Fibroblast of skin of left quadriceps (primary cell): ENCODE measurements at places on chromosomes 4 and X.

DNA sequence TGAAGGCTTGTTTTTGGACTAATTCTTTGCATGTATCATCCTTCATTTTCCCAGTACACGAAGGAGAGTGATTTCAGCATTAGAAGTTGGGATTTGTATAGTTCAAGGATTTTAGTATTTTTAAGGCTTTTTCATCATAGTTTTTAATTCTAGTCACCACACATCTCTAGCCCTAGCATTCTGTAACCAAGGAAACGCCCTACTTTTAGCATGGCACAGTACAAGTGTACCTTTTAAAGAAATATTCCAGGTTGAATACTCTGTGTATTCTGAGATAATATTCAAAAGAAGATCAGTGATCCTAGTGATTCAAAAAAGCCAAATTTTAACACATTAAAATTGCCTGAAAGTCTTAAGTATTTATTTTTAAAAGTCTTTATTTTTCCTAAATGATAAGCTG, 150.5 kb downstream of the RAP1GDS1 start:
- no peak for DNase-seq

- no peak for DNase-seq
Observed at GRCh38 chr4:47075919-47076318, 44.6 kb downstream of the GABRB1 start.

- DNase-seq, result no peak
Observed at GRCh38 chr4:21649391-21650090, 299.0 kb downstream of the KCNIP4 start.

GRCh38 chrX:10509397-10509796, 111.0 kb downstream of the MID1 start:
- DNase-seq, result no peak

GRCh38 chrX:72001471-72001870, 90.8 kb downstream of the NHSL2 start:
- DNase-seq, result no peak

GRCh38 chr4:140595065-140595464, 26.3 kb upstream of the UCP1 start:
- no peak for DNase-seq

DNA sequence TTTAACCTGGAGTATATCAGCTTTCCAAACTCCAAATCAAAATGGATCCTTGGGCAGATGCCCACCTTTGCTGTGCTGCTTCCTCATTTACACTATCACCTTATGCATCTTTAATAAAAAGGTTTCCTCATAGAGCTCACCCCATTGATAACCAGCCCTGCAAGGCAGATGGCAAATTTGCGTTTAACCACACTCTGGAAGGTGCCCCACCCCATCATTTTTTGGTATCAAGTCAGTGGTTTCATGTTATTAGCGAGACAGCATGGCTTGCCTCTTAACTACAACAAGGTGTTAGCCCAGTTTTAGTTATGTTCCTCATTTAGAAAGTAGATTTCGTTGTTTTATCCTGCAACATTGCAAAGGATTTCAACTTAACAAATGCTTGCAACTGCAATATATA, 214.0 kb upstream of the WDFY3 start:
- DNase-seq, result no peak

DNA sequence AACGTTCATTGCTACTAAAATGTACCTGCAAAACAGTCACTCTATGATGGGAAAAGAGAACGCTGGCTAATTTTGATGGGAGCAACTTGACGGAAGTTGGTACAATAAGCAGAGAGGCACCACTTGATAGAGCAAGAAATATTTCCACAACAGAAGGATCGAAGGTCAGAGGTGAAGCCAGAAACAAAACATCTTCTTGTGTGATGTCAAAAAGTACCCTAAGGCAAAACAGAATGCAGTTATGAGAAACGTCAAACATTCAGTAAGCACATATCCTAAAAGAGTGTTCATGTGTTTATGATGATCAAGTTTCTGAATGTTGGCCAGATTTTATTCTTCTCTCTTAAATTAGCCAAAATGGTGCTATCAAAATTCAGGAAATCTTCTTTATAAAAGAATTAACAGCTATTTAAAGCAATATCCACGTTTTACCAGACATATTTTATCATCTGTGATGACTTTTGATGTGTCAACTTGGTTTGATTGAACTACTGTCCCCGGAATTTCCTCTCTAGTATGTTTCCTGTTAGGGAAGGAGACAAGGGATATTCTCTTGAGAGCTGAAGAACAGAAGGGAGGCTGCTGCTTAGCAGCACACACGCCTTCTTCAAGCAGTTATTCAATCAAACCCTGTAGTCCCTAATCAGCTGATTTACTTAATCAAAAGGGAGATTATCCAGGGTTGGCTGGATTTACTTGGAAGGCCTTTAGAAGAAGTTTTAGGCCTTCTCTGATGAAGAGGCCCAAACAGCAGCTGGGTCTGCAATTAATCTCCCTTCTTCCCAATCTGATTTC, 15.7 kb downstream of the AASDH start:
- no peak for DNase-seq

DNA sequence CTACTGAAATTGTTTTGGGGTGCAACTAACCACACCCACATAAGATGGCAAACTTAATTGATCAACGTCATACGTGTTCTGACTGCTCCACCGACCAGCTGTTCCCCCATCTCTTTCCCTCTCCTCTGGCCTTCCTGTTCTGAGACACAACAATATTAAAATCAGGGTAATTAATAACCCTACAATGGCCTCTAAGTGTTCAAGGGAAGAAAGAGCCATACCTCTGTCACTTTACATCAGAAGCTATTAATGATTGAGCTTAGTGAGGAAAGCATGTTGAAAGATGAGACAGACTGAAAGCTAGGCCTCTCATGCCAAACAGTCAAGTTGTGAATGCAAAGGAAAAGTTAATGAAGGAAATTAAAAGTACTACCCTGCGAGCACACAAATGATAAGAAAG, 173.9 kb upstream of the FTHL17 start:
- no peak for DNase-seq

DNA sequence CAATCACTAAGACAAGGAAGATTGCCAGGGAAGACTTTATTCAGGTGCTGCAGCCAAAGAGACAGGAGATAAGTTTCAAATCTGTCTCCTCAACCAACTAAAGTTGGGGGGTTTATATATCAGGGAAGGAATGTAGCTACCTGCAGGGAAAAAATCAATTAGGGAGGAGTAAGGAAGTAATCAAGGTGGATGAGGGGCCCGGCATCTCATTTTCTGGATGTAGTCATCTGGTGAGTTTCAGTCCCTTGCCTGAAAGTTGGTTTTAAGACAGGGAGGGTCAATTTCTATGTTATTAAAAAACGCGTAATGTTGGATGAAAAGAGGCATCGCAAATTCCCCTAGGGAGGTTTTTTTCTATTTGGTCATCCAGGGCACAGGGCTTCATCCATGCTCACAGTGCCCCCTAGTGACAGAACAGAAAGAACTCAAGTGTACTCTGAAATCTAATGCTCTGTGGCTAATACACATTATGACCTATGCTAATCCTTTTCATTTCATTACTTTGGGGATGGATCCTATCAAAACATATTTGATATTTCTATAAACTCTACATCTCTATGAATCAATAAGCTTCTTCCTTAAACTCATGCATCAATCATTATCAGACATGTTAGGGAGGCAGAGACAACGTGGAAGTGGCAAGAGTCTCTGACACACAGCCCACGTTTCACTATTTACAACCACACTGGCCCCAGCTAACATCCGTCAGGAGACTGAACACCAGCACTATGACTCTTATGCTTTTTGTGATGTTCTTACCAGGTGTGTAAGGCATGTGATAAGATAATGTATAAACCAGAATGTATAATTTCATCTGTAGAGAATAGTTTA, 1577.0 kb upstream of the TENM3 start:
- peak; percentile 29 for DNase-seq

DNA sequence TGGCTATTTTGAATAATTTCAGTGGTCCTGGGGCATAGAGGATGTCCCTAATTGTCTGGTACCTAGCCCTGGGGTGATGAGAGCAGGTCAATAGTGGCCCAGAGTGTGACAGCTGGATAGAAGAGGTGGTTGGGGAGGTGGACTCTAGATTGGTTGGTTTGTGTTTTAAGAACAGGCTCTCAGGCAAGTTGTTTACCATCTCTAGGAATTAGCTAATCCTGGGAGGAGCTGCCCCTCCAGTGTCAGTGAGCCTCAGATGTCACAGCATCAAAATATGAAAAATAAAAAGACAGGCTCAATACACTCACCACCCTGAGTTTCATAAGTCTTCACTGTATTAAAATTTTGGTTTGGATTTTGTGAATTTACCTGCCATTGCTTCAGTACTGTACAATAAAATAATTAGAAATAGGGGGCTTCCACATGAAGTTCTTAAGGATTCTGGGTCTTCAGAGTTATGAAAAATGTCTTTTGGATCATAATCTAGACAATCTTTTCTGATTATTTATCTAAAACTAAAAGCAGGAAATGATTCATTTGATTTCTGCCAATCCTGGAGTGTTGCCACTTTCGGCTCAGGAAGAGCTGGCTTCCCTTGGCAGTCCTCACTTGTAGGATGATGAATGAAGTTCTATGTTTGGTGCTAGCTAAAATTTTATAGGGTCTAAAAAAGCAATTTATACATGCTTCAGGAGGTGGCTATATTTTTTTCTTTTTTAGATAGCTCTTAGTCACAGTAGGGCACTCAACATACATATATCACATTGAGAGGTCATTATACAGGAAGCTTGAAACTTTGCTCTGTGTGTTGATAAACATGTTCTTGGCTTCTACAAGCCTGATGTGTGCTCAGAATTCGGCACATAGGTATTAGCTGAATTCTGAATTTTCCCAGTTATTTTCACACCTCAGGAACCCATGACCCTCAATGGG, 395.1 kb downstream of the RAB28 start:
- DNase-seq, result no peak

GRCh38 chr4:186746581-186746980, 22.9 kb upstream of the FAT1 start:
- no peak for DNase-seq

DNA sequence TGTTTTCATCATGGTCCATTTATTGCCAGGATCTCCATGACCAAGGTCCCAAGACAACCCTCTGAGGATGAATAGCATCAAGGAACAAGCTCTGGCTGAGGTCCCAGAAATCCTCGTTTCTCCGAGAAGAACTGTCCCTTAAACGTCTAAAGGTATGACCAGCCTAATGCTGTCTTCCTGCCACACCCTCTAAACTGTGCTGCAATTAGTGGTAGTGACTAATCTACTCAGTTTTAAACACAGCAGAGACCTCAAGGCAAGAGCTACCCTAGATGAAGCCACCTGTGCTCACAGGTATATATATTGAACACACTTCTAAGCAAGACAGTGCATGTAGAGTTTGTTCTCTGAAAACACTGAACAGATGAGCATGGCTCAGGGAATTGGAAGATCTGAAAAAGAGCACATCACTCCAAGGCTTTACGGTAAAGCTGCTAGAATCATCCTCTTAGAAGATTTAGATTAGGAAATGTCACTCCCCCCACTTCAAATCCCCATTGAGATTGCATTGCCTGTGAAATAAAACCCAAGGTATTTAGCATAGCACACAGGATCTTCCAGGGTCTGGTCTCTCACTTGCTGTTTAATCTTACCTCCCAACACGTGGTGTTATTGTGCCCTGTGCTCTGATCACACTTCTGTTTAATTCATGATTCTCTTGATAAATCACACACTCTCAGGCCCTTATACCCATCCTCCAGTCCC, 173.9 kb upstream of the VCX3A start:
- DNase-seq, result no peak

DNA sequence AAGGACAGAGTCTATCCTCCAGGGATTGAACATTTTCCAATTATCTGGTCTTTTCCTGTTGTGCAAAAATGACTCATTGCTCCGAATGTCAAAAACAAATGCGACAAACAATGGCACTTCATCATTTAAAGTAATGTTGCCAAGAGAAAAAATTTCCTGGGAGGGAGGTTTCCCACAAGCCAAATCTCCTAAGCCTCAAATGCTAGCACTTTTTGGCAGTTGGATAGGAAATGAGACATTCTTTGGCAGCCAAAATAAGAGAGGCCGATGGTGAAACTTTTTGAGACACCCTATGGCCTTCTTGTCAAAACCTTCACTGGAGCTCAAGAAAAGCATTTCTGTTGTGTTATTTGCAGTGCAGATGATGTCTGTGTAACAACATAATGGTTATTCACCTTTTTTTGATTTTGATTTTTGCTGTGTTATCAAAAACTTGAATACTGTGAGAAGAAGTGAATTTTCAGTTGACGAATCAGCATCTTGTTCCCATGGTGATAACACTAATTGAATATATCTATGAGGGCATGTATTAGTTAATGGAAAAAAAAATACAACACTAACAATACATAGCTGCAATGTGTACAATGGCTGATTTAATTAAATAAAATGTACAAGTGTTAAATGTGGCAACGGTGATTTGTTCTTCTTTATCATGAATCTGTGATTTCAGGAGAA, 333.8 kb downstream of the ANK2 start:
- DNase-seq, result peak; percentile 60

DNA sequence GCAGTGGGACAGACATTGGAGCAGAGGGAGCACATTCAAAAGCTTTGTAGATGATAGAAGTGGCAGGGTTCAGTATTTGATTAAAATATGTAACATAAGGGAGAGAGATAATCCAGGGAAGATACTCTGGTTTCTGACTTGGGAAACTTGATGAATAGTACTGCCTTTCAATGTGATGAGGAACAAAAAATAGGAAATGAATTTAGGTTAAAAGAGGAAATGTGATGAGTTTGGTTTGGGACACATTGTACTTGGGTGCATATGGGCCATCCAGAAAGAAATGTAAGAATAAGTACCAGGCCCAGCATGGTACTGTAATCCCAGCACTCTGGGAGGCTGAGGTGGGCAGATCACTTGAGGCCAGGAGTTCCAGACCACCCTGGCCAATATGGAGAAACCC, 20.9 kb upstream of the NDNF start:
- DNase-seq, result no peak

GRCh38 chrX:91108761-91109160, 325.9 kb upstream of the PABPC5 start:
- DNase-seq, result no peak

DNA sequence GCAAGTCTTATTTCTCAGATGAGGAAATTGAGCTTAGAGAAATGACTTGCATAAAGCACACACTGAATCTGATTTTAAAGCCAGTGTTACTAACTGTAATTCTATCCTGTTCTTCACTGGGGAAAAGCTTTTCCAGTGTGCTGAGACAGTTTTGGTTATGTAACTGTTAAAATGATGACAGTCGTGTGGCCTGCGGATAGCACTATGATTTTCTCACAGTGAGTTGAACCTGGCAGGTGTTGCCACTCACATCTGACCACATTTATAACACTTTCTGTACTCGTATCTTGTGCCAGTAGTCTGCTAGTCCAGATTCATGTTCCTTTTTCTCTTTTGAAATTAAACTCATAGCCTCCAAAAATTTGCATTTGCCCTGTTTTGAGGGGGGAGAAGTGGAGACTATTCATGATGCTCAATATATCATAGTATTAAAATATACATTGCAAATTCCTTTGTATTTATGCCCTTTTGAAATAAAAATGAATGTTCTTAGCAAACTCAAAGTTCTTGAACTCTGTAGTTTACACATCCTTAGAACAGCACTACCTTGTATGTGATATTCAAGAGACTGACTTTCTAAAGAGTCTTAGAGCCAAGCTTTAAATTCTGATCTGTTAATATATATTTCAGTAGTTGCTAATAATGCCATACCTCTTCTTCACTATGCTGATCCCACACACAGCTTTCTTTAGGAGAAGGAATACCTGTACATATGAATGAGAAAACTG, 132.3 kb downstream of the PDLIM5 start:
- DNase-seq, result no peak
